Pons (tissue), 1 donor: ENCODE measurements at places on chromosomes 7 and 10.

DNA sequence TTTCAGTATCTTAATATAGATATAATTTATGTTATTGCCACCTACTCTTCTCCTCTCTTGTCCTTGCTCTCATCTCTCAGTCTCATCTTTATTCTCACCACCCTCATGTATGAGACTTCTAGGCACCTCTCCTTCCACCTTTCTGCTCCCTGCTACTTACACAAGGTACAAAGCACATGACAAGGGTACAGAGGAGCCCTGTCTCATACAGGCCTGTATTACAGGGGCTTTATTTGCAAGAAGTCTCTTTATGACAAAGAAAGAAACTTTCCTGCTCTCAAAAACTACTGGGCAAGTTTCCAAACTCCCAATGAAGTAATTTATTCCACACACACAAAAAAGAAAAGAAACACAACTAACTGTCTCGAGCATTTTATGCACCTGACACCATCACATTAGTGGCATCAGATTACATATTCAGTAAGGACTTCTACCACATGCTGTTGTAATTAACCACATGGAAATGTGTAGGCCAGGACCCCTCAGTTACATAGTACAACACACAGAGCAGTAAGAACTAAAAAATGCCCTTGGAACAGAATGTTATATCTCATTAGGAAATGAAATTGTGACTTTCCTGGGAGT lies 253.1 kb downstream of the FZD1 start:
- DNase-seq: no peak

GRCh38 chr10:11011984-11012383 lies 5.7 kb upstream of the CELF2 start:
- DNase-seq: no peak

DNA sequence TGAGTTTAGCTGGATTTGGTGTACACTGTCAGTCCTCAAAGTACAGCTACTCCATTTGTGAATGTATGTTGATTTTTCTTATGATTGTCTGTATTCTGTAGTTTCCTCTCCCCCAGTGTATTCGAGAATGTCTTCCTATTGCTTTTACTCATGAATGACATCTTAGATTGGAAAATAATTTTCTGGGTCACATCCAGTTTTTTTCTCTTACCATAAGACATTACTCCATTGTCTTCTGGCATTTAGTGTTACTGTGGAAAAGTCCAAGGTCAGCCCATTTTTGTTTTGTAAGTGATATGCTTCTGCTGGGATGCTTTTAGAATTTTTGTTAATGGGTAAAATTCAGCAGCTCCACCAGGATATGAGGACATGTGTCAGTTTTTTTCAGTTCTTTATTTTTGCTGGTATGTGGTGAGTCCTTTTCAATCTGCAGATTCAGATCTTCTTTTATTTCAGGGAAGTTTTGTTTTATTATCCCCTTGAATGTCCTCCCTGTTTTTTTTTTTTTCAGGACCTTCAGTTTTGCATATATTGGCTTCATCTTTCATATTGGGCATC lies 33.6 kb downstream of the WAC start:
- no peak for DNase-seq

- no peak for DNase-seq
These were observed 57.1 kb downstream of the ZNF467 start for GRCh38 chr7:149716007-149716931.

GRCh38 chr7:46229409-46229808 lies 308.3 kb upstream of the IGFBP3 start:
- DNase-seq: no peak

DNA sequence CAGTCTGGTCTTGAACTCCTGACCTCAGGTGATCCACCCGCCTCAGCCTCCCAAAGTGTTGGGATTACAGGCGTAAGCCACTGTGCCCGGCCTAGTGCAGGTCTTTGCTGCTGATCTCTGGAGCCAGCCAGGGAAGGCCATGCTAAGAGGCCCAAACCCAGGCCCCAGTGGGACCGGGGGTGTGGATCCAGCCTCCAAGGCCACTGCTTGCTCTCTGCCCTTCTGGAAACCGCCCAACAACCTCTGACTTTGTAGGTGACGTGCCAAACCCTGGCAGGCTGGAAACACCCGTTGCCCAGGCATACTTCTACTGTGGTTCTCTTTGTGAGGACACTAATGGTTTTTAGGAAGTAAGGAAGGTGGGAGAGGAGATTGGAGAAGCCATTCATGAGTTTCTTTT lies 83.5 kb upstream of the GNA12 start:
- DNase-seq: no peak

DNA sequence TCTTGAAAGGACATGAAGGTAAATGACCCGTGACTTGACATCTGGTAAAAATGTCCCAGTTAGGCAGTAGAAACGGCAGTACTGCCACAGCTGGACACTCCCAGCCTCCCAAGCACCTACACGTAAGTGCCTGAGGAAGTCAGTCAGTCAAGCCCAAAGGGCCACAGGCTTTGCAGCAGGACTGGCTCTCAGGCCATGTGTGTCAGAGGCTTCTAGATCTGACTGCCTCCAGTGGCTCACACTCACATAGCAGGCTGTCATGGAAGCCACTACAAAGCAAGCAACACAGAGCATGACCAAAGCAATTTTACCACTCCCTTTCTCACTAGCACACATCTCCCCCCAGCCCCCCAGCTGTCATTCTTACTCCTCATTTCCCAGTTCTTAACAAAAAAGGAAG lies 17.8 kb upstream of the CCNJ start:
- no peak for DNase-seq

DNA sequence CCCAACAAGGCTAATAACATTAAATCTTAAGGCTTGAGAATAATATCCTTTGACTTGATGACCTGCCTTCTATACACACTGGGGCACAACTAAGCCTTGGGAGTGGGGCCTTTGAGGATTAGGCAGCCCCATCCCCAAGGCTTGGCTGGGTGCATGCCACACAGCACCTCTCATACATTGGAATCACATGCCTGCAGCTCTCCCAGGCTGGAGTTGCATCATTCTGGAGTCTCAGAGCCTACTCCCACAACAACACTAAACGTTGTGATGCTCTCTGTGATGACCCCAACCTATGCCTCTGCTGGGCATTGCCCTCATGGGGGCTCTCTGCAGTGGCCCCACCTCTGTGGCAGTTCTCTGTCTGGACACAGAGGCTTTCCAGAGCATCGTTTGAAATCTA lies 31.9 kb upstream of the SGCE start:
- no peak for DNase-seq

- DNase-seq: peak; percentile 9
These were observed 278.6 kb upstream of the HABP2 start for GRCh38 chr10:113274176-113274829.

DNA sequence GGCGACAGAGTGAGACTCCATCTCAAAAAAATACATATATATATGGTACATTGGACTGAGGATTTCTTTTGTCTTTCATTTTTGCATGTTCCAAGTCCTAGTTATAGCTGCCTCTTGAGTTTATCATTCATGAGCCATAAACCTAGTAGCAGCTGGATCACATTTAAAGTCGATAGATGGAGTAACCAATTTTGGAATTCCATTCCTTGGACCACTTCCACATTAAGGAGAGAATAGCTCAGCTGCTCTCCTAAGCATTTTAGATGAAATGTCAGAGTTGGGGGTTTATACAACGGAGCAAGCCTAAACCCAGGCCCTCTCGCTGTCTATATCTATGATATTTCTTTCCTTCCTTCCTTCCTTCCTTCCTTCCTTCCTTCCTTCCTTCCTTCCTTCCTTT lies 141.2 kb downstream of the LYZL1 start:
- no peak for DNase-seq

DNA sequence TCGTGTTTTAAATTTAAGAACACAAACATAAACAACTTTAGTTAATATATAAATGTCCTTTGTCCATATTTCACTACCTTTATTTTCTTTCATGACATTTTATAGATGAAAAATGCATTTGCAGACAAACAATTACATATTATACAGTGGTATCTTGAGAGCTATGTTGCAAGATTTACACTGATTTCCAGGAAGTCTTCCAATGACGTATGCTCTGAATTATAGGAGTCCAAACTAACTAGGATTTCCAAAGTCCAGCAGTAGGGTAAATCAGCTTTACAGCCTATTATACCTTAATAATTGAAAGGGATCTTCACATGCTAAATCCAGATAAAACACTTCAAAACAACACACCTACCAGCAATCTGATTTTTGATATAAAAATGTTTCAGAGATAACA lies 69.4 kb downstream of the HYCC1 start:
- no peak for DNase-seq

DNA sequence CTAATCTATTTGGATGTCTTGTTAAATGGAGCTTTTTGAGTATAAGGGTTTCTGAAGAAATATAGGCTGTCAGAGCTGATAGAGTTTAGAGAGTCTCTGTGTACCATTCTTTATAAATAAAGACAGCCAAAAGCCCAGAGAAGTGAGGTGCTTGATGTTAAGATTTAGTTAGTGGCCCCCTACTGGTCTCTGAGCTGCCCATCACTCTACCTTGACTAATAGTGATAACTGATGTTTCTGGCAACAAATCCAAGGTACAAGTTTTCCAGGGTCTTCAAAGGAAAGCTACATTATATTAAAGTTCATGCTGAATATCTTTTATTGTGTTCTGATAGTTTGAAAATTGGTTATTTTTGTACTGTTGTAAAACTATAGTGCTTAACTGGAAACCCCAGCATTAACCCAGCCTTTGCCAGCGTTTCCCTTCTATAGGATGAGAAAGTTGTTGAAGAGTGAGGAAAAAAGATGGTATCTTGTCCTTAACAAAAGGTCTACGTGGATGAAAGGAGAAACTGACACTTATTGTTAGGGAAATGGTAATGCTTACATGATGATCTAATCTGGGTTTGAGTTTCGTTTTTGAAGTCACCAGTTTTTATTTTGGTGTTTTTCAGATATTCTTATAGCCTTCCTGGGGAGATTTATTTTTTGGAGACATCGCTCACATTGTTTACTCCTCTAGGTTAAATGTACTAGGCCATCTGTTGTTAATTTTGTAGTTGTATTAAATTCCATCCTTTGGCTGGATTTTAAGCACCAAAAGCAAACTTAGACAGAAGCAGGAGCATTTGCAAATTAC lies 79.0 kb downstream of the AUTS2 start:
- DNase-seq: no peak
